ENCODE measurements at places on chromosomes 5 and 9.
A peak's percentile ranks its signal among the peaks of the same experiment; 100 is the strongest.

DNA sequence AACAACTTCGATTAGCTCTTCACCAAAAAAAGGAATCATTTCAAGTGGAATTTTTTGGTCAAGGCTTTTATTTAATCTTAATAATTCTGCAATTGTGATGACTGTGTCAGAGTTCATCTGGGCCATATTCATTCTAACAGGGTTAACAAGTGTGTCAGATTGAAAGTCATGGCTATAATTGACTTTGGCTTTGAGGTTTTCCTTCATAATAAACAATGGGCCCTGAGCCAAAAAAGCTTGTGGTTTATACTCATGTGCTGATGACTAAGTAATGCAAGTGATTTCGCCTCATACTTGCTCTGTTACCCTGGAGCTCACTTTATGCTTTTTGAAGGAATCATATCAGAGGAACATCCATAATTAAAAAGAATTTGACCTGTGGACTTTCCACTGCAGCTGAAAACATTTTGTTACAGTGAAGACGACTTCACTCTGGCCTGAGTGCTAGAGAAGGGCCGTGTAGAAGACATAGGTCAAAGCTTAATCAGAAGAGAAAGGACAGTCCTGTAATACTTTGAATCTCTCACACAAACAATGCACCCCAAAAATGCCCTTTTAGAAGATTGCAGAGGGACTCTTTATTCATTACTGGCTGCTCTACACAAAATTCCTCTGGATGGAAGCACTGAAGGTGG is 101.7 kb downstream of the GDNF start:
- DNase-seq = no peak

- no peak for DNase-seq
Measured at GRCh38 chr5:95963650-95964410, 2.2 kb upstream of the ELL2 start.

GRCh38 chr5:81315336-81315735 is 13.9 kb downstream of the ZCCHC9 start:
- no peak for DNase-seq

DNA sequence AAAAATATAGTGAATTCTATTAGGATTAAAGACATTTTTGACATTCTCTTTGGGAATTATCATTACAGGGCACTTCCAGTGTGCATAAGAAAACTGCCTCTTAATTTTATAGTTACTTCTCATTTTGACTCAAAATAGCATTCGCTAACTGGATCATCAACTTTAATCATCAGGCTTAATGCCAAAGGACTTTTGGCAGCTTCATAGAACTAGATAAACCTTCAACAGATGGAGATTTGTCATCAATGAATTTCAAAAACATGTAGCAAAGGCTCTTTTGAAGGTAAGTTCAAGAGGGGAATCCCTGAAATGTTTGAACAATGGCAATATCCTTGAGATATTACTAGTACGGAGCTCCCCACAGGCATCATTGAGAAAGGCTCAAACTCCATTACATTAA is 447.2 kb downstream of the PDE4D start:
- DNase-seq = no peak

DNA sequence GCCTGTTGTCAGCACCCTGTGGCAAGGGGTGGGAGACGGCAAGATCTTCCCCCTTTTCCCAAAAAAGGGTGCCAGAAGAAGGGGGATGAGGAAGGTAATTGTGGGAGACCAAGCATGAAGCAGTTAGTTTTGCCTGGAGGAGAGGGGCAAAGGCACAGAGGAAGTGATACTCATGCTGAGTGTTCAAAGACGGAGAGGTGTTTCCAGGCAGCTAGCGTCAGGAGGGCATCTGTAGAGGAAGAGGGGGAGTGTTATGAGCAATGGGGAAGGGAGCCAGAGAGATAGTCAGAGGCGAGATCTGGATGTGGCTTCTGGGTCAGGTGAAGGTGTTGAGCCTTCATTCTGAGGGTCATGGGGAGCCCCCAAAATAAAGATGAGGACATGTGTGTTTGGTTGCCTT is 26.9 kb upstream of the ADAM19 start:
- DNase-seq = no peak

DNA sequence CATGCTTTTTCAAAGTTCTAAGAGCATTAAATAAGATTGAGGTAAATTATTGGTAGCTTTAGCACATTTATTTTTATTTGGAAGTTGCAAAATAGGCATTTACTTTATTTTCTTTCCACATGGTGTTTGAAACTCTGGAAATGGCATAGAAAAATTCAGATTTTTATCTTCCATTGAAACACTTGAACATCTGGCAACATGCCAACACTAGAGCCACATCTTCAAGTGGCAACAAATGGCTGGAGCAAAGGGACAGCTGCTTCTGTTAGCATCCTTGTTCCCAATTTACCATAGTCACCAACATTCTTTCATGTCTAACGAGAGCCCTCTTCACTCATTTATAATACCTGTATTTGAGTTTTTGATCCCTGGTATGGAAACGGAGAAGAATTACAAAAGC is 539.9 kb downstream of the ZNF608 start:
- DNase-seq = no peak

- no peak for DNase-seq
Measured at GRCh38 chr5:109996246-109996645, 306.5 kb downstream of the MAN2A1 start.

DNA sequence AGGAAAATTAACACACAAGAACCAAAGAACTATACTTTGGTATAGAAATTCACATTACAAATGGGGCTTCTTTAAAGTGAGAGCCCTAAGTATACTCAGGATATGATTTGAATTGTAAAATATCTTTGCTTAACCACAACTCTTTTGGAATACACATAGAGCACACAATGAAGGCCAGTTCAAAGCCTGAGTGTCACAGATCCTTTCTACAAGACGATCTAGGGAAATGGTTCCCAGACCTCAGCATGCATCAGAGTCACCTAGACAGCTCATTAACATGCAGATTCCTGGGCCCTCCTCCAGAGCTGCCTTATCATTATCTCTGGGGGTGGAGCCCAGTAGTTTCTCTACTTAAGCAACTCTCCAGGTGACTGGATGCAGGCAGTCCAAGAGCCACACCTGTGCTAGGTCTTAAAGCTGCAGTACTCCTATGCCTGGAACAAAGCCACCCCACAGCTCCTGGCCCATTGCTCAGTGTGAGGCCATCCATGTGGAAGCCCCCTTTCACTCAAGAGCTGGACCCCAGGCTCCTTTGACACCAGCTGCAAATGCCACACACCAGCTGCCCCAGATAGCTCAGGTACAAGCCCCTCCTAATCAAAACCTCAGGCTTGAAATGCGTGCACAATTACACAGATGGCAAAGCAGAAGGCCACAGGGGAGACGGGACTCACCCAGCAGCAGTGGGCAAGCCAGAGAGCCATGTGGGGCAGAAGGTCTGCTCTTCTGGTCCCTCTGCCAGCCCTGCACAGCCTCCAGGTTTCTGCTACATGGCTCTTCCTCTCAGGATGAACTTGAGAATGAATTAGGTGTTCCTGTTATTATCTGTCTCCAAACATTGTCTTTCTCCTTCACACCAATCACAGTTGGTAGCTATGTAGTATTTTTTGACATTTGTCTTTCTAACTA is 106.1 kb downstream of the SH3TC2 start:
- no peak for DNase-seq

DNA sequence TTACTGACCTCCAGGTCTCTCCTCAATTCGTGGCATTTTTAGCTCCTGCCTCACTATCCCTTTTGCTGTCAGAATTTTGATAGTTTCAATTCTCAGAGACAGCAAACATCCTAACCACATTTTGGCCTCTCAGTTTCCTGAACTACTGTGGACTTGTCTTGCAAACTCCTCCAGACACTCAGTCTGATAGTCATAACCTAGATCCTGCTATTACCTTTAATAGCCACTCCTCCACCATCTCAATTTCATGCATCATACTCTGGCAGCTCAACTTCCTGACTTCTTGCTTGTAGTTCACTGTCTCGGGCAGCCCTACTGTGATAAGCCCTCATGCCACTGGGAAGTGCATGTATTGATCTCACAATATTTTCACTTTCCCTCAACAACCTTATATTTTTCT is 481.8 kb upstream of the CDH18 start:
- no peak for DNase-seq

- DNase-seq = peak; percentile 78
Measured at GRCh38 chr5:149002761-149003689, 59.8 kb downstream of the SH3TC2 start.

- DNase-seq = no peak
Measured at GRCh38 chr9:129561594-129562281, 59.2 kb downstream of the C9orf50 start.

DNA sequence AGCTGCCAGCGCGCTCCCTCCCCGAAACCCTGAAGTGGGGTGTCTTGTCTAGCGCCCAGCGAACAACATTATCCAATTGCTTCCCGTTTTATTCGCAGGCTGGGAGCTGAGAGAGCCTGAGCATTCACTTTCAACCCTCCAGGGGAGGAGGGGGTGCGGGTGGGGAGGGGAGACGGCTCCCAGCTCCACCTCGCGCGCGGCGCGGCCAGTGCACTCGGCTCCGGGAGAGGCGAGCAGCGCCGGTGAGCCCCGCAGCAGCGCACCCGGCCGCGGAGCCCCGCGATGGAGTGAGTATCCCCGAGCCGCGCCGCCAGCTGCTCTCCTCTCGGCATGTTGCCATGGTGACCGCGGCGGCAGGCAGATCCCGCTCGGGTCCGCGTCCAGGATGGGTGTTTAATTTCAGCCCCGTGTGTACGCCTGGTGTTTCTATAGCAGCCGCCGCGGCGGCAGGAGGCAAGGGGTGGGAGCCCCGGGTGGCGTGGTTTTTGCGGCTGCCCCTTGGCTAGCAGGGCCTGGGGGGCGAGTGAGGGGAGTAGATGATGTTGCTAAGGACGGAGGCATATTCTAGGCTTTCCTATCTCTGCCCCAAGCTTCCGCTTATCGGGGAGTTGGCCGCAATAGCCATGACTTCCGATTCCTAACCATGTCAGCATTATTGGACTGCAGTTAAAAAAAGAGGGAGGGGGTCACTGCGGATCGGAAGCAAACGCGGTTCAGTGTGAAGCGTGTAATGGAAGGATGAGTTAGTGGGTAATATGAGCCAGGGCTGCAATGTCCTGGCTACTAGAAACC is 139.2 kb upstream of the PALM2AKAP2 start:
- DNase-seq = no peak

- no peak for DNase-seq
Measured at GRCh38 chr9:125556046-125556721, 150.8 kb downstream of the MAPKAP1 start.

- no peak for DNase-seq
Measured at GRCh38 chr5:139667001-139667729, 19.0 kb downstream of the CXXC5 start.

DNA sequence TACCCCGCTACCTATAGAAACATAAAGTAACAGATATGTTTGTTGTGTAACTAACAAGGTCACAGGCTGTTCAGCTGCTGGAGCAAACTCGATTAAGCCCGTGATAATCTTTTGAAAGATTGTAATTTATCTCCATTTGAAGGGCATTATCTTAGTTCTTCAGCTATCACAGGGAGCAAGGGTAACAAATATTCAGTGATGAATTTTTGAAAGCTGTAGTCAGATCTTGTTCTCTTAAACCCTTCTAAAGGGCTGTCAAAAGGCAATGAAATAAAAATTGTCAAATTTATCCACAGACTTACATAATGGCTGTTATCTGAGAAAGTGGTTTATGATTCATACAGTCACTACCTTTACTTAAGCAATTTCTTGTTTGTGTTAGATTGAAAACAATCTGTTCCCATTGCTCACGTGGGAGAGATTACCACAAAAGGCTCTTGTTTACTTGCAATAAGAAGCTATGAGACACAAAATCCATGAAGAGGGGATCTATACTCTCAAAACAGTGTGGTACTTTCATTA is 78.3 kb upstream of the ZNF608 start:
- no peak for DNase-seq

DNA sequence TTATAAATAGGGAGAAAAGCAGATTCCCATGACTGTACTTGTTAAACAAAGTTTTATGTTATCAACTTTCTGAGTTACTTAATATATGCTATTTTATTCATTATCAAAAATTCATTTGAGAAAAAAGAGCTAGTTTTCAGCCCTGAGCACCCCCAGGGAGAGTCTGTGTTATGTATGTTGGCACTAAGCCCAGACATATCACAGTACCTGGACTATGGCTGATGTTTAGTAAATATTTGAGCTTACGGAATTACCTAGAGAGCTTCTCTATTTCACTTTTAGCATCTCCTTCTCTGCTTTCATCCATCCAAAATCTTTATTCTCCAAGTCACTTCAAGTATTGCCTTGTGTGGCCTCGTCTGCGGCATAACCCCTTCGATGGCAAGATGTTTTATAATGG is 225.9 kb upstream of the PCSK5 start:
- DNase-seq = no peak

DNA sequence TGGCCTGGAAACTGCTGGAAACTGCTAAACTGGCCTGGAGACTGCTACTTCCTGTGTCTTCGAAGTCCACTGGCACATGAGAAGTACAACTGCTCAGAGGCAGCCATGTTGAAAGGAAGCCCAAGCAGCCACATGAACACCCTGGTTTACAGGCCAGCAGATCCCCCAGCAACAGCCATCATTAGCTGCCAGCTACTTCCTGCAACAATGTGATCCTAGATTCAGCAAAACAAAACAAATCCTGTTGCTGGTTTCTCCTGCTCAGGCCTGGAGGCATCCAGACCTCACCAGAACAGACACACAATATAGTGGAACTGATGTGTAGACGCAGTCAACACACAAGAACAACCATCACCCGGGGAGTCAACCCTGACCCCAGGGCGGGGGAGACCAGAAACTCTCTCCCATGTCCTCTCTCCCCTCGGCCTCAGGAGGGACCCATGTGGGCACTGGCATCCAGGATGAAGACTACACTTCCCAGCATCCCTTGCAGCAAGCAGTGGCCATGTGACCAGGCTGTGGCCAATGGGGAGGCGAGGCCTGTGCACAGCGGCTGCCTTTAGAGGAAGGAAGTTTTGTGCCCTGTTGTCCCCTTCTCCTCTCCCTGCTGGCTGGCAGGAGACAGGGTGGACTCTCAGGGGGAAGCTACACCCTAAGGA is 9.2 kb upstream of the LCN15 start:
- no peak for DNase-seq

DNA sequence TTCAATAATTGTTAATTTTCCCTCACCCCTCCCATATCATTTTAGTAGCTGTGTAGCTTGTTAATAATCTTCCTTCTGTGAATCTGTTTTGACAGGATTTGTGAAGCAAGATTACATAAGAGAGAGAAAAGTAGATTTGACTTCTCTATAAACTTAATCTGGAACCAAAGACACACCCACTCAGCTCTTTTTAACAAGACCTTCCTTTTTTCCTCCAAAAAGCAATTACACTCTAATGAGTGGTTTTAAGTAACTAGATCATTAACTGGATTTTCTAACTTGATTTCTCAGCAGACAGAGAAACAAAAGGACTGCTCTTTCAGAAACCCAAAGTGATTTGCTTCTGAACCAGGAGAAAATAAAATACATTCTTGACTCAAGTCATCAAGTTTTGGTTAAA is 21.9 kb downstream of the RFK start:
- DNase-seq = no peak

- peak; percentile 92 for DNase-seq
Measured at GRCh38 chr9:99822109-99822805, 572 bp downstream of the NR4A3 start.

GRCh38 chr5:7192016-7192415 is 203.9 kb upstream of the ADCY2 start:
- no peak for DNase-seq

- DNase-seq = no peak
Measured at GRCh38 chr9:13022756-13023155, 247.9 kb downstream of the LURAP1L start.

Data from esophagus muscularis mucosa (tissue), 4 donors.